ENCODE measurements at places on chromosomes 12 and 14. TPM values are rescaled to one million over a fixed set of nuclear protein-coding genes. Genes with fewer than 3 reads are reported as not detected.

The C14orf180 gene
- total RNA-seq = 0.40 TPM

The PDZRN4 gene
- not detected for total RNA-seq

The RHOJ gene
- 5.4 TPM for total RNA-seq

The WIF1 gene
- total RNA-seq = 0.08 TPM

The PTPRQ gene
- total RNA-seq = 0.09 TPM

The P2RX2 gene
- total RNA-seq = not detected

DNA sequence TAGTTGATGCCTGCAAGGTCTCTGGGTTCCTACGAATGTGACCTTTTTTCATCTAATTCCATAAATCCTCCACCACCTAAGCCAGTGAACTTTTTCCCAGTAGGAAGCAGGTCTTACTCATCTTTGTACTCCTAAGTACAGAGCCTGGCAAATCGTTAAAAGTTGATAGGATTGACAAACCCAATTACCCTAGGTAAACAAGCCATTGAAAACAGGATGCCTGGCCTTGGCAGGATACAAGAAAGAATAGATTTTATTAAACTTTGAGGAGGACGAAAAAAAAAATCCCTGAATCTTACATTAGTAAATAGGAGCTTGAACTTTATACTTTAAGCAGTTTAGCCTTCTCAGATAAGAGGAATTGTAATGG is 5.6 kb downstream of the TBPL2 start:
- no peak overlapping the region for H3K4me3 ChIP-seq
- no peak overlapping the region for H3K27ac ChIP-seq
- H3K4me1 ChIP-seq = no peaks in the 10 kb centered on the region
- no peak for DNase-seq

DNA sequence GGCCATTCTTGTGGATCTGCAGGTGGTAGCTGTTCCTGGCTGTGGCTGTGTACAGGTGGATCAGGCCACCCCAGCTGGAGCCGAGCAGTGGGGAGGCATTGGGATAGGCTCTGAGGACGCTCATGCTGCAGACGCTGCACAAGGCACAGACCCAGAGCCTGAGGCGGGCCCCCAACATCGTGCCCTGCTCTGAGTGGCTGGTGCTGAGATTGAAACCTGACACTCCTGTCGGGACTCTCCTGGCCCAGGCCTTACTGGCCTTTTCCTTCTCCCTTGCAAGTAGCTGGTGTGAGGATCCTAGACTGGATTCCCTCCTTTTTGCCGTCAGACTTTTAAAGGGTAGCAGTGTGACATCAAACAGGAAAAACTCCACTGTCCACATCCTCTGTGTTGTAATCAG is at the start of gene FGF23:
FGF23 (minus strand) TSS at position 308 of the 400 bp plus-strand sequence; CDS start at position 178, 130 bp downstream.
- no peak within 1 kb of the TSS for H3K4me3 ChIP-seq
- no peak within 1 kb of the TSS for H3K27ac ChIP-seq
- H3K4me1 ChIP-seq = no peaks in the 10 kb centered on the region
- H3K36me3 ChIP-seq = no peaks in the 10 kb centered on the region
- no peaks in the 10 kb centered on the region for H3K27me3 ChIP-seq

GRCh38 chr14:39015360-39015961 is 87.6 kb downstream of the SEC23A start:
- H3K27me3 ChIP-seq = no peaks in the 10 kb centered on the region
- no peak for DNase-seq
- H3K4me1 ChIP-seq = no peaks in the 10 kb centered on the region
- no peak overlapping the region for H3K4me3 ChIP-seq
- H3K36me3 ChIP-seq = no peaks in the 10 kb centered on the region

- no peak overlapping the region for H3K4me3 ChIP-seq
- no peak for DNase-seq
- no peaks in the 10 kb centered on the region for H3K27me3 ChIP-seq
- H3K27ac ChIP-seq = no peak overlapping the region
- no peaks in the 10 kb centered on the region for H3K36me3 ChIP-seq
Observed at GRCh38 chr12:46073321-46073720, 82.9 kb upstream of the SCAF11 start.

DNA sequence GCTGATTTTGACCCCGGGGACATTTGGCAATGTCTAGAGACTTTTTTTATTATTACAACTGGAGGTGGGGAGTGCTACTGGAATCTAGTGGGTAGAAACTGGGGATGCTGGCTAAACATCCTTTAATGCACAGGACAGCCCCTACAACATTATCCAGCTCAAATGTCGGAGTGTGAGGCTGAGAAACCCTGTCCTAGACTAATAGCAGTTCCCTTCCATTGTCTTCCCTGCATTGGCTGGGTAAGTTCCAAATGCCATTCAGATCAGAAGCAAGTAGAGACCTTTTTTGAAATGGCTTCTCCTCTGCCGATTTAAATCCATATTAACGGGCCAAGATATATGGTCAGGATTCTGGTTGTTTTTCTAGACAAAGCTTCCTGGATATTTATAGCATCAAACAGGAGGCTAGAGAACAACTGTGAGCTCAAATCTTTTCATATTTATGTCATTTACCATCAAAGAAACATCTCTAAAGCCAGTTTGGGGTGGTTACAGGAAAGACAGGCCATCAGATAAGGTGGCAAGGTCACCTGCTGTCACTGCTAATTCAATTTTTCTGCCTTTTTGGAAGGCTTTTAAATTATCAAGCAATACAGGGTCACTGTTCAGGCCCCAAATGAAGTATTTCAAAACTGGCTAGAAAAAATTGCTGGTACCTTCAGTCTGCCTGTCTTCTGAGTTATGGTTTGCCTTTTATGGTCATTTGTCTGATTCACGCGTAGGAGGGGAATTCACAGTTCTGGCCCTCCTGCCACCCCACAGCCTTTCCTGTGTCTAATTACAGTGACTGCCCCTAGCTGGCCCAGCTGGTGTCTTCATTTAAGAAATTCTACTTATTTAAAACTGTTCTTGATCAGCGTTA is 20.1 kb upstream of the AKAP5 start:
- no peak for DNase-seq
- no peaks in the 10 kb centered on the region for H3K36me3 ChIP-seq
- no peaks in the 10 kb centered on the region for H3K4me1 ChIP-seq

DNA sequence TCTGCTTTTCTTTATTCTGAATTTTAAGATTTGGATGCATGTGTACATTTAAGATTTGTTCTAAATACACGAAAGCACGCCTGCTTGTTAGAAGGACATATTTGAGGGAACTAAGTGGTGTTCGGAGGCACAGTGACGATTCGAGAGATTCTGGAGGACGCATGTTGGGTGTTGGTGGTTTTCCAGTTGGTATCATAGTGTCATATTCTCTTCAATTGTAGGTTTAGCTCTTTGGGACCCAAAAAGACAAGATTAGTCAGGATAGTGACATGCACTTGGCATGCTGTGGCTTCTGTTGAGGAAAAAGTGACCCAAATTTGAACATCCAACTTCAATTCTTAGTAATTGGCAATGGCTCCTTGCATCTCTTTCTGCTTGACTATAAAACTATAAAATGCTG is 30.1 kb downstream of the PRKCH start:
- no peak overlapping the region for H3K4me3 ChIP-seq
- no peaks in the 10 kb centered on the region for H3K27me3 ChIP-seq
- no peaks in the 10 kb centered on the region for H3K4me1 ChIP-seq
- DNase-seq = no peak
- H3K36me3 ChIP-seq = no peaks in the 10 kb centered on the region
- no peak overlapping the region for H3K27ac ChIP-seq

GRCh38 chr12:3529281-3529680 is 38.3 kb downstream of the PRMT8 start:
- no peaks in the 10 kb centered on the region for H3K4me1 ChIP-seq
- no peak overlapping the region for H3K4me3 ChIP-seq
- H3K27me3 ChIP-seq = no peaks in the 10 kb centered on the region
- H3K36me3 ChIP-seq = no peaks in the 10 kb centered on the region
- no peak for DNase-seq

Data from pancreas (tissue), 10 donors.